Sigmoid colon (tissue), 7 donors: ENCODE measurements at places on chromosomes 2 and 18.
A peak's percentile ranks its signal among the peaks of the same experiment; 100 is the strongest.

GRCh38 chr2:217900010-217900779, 102.6 kb downstream of the TNS1 start:
- no peak for DNase-seq
- no peaks in the 10 kb centered on the region for H3K27me3 ChIP-seq
- peaks cover 41% of the 10 kb centered on the region for H3K36me3 ChIP-seq
- H3K4me3 ChIP-seq: no peak overlapping the region
- H3K27ac ChIP-seq: peak overlapping the region; percentile 98

- H3K4me3 ChIP-seq: no peak overlapping the region
- no peak for DNase-seq
- H3K27ac ChIP-seq: no peak overlapping the region
- H3K36me3 ChIP-seq: no peaks in the 10 kb centered on the region
- H3K27me3 ChIP-seq: no peaks in the 10 kb centered on the region
These were observed 3.2 kb downstream of the CABLES1 start for GRCh38 chr18:23138471-23138870.

GRCh38 chr2:8076448-8077342, 605.2 kb upstream of the ID2 start:
- no peaks in the 10 kb centered on the region for H3K27me3 ChIP-seq
- H3K36me3 ChIP-seq: no peaks in the 10 kb centered on the region
- no peak overlapping the region for H3K27ac ChIP-seq
- DNase-seq: no peak

DNA sequence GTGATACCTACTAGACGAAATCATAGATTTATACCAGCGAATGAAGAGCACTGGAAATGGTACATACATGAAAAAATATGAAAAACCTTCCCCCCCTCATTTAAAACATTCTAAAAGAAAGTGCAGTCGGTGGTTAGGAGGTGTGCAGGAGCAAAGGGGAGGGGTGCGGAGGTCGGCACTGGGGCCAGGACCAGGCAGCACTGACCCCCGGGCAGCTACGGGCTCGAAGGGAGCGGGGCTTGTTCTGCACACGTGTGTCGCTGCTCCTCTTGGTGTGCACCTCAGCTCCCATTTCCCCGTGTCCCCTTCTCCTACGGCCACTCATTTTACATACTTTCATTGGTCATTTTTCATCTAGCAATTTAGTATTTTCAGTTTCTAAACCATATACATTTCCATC, 89.0 kb downstream of the LAMA1 start:
- no peak for DNase-seq
- no peak overlapping the region for H3K4me3 ChIP-seq
- no peaks in the 10 kb centered on the region for H3K36me3 ChIP-seq
- H3K4me1 ChIP-seq: no peaks in the 10 kb centered on the region

- H3K36me3 ChIP-seq: no peaks in the 10 kb centered on the region
- peak overlapping the region; percentile 13 for H3K27ac ChIP-seq
- H3K4me1 ChIP-seq: peaks cover 17% of the 10 kb centered on the region
- no peak for DNase-seq
These were observed 18.1 kb downstream of the ABHD3 start for GRCh38 chr18:21686282-21687105.
